ENCODE measurements at places on chromosomes 5 and 9. TPM values are rescaled to one million over a fixed set of nuclear protein-coding genes. Genes with fewer than 3 reads are reported as not detected.

The SLC1A3 gene
- 18.6 TPM for total RNA-seq

The SUSD3 gene
- total RNA-seq: 9.0 TPM

The NME5 gene
- 0.66 TPM for total RNA-seq

The ANKRD18A gene
- total RNA-seq: 14.4 TPM

The RGS7BP gene
- 0.31 TPM for total RNA-seq

The ESM1 gene
- total RNA-seq: not detected

Data from H9 (cell line).